ENCODE measurements at places on chromosomes 12 and 14.

- no peak for DNase-seq
These were observed 7.5 kb upstream of the PAX9 start for GRCh38 chr14:36653962-36654793.

GRCh38 chr12:53452159-53453077 lies 516 bp downstream of the PCBP2 start:
- DNase-seq, result peak; percentile 92

DNA sequence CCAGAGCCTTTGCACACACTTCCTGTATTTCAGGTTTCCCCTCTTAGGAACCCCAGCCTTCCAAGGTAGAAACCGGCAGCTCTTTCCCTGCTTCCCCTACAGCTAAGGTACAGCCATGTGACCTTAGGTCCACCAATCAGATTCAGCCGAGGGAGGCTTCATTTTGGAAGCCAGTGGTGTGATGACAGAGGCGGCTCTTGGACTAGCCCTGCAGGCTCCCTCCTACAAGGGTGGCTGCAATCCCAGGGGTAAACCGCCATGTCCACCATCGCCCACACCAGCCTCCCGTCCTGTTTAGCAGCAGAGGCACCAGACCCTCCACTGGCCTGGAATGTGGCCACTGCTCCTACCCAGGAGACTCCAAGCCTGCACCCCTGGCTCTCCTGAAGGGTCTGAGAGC lies 65.6 kb downstream of the SERPINA3 start:
- DNase-seq, result no peak

- DNase-seq, result peak; percentile 80
These were observed 41.6 kb downstream of the UBE3B start for GRCh38 chr12:109518820-109519665.

GRCh38 chr12:32918890-32919801 lies 22.6 kb upstream of the PKP2 start:
- peak; percentile 60 for DNase-seq

DNA sequence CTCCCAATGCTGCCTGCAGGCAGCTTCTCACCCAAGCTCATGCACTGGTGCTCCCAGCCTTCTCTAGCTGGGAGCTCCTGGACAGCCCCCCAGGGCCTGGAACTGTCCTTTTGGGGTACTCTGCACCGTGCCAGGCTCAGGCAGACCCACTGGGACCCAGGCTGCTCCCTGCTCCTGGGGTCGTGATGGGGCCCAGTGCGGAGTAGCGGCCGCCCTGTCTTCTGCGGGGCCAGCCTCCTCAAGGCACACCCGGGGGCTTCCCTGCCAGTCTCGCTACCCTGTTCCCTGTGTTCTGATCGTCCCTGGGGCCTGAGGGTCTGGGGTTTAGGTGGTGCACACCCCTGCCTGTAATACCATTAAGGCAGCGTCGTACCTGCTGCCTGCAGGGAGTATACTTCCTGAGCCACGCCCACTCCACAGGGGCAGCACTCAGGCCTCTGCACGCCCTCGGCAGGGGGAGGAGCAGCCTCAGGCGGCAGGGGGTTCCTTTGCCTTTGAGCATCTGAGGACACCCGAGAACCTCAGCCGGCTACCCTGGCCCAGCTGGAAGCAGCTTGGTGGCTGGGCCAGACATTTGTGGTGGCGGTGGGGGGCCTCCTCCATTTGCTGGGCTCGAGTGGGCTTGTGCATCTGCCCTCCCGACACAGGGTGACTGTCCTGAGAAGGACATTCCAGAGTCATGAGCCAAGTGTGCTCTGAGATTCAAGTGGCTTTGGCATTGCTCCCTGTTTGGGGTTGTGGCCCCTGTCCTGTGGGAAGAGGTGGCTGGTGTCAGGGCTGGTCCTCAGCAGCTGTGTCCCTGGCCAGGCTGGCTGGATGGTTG lies 9.2 kb upstream of the CRIP2 start:
- DNase-seq, result no peak

DNA sequence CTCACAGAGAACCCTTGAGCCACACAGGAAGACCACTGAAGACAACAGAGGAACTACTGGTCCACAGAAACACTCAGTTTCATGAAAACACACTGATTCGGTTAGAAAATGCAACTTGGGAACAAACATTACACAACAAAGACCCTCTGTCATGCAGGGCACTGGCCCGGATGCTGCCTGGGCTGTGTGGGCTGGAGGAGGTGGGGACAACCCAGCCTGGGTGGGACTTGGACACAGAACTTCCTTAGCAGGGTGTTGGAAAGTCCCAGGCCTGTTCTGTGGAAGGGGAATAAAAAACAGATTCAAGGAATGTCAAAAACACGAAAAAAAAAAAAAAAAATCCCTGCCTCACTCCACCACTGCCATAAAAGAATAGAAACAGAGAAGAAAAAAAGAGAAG lies 181.0 kb downstream of the MON2 start:
- no peak for DNase-seq

DNA sequence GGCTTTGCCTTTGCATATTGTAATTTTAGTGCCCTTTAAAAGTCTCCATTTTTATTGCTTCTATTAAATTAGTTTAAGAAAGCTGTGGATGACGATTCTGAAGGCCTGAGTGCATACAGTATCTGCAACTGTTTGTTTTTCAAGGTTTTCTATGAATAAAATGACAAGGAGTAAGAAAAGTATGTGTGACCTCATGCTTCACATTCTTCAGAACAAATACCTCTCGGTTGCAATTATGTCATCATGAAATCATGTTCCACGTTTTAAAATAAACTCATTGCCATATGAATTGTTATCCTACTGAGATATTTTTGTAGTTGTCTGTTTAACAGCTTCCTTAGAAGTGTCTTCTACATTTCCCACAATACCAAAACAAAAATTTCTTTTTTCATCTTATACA lies 374.6 kb downstream of the MDGA2 start:
- DNase-seq, result no peak

GRCh38 chr12:64660237-64661018 lies 50.1 kb downstream of the RASSF3 start:
- DNase-seq, result no peak

- DNase-seq, result no peak
These were observed 296.6 kb downstream of the ADGRD1 start for GRCh38 chr12:131250028-131250950.

- peak; percentile 48 for DNase-seq
These were observed 45.7 kb downstream of the TEAD4 start for GRCh38 chr12:3004655-3005565.

- no peak for DNase-seq
These were observed 390.0 kb upstream of the NOVA1 start for GRCh38 chr14:26987744-26988363.

DNA sequence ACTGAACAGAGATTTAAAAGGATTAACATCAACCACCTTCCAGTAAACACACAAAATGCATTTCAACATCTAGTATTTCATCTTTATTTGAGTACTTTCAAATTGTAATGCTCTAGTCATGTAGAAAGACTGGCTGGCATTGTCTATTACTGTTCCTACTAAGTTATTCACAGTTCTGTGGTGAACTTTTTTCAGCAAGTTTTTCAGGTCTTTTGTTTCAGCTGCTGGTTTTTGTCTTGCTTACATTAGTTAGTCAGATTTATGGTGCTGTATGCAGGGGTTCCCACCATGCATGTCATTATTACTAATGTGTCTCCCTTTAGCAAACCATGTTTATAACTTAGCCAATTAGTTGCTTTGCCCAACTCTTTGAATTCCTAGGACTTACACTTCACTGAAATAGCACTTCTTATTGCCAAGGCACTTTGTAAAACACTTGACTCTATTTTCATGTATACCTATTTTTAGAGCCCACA lies 253.4 kb upstream of the KITLG start:
- DNase-seq, result no peak

- peak; percentile 35 for DNase-seq
These were observed 21.7 kb upstream of the HELB start for GRCh38 chr12:66280561-66280960.

- DNase-seq, result no peak
These were observed 730 bp downstream of the PPP1R3E start for GRCh38 chr14:23301969-23302289.

DNA sequence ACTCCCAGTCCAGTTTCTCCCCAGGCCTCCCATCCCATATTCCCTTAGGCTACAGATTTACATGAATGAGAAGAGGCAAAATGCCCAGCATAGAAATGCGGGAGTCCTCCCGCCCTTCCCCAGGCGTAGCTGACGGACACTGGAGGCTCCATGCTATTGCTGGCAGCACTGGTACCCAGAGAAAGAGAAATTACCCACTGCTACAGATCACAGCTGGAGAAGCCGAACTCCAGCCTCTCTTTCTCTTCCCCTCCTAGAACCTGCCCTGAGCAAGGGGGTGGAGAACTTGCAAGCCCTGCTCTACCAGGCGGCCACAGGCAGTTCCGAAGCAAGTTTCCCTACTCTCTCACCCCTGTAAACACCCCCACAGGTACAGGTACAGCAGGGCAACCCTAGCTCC lies 3.6 kb downstream of the LTBR start:
- DNase-seq, result no peak

- peak; percentile 87 for DNase-seq
These were observed 49.3 kb downstream of the NDUFA12 start for GRCh38 chr12:94954029-94954685.

GRCh38 chr14:77906446-77906845 lies 106.5 kb downstream of the ADCK1 start:
- no peak for DNase-seq

DNA sequence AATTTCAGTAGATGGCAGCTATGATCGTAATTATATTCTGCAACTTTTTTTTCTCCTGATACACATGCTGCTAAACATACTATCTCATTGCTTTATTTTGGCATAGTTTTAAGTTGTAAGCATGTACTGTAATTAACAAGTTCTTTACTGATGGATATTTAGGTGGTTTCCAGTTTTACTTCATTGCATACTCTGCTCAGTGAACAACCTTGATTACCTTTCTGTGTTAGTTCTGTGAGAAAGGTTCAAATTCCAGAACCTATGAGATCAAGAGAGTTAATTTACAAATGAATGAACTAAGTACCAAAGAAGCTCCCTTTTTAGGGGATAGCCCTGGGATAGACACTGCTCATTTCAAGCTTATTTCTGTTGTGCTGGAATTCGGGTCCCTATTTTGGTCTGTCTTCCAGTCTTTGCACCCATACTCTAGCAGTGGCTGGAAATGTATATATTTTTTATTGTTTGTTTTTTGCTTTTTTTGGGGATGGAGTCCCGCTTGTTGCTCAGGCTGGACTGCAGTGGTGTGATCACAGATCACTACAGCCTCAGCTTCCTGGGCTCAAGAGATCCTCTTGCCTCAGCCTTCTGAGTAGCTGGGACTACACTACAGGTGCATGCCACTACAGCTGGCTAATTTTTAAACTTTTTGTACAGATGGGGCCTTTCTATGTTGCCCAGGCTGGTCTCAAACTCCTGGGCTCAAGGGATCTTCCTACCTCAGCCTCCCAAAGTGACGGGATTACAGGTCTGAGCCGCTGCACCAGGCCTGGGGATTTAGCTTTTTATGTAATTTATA lies 10.6 kb downstream of the PAPOLA start:
- no peak for DNase-seq

DNA sequence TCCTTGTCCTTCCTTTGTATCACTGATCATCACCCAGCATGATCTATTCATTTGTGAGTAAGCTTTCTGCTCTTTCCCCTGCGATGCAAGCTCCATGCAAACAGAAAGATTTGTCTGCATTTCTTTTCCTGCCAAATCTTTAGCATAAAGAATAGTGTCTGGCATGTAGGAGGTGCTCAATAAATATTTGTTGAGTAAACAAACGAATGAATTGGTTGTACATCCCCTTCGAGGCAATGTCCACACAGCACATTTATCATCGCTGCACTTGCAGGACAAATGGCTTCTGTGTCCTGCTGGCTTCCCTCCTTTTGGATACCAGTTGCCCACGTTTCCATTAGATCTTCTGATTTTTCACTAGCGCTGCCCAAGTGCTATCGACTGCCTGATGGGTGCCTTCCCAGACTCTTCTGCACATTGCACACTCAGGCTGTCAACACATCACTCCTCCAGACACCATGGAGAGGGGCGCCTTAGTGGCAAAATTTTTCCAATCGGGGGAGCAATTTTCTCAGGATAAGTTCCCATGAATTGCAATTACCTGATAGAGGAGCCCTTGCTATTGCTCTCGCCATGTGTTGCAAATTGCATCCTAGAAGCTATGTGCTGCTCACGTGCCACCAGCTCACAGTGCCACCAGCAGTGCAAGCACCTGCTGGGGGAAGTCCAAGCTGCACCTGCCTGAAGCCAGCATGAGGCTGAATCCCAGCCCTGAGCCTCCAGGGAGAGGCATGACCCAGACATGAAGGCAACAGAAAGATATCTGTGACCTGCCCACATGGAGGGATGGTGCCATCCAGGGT lies 206.6 kb downstream of the KIF26A start:
- no peak for DNase-seq

DNA sequence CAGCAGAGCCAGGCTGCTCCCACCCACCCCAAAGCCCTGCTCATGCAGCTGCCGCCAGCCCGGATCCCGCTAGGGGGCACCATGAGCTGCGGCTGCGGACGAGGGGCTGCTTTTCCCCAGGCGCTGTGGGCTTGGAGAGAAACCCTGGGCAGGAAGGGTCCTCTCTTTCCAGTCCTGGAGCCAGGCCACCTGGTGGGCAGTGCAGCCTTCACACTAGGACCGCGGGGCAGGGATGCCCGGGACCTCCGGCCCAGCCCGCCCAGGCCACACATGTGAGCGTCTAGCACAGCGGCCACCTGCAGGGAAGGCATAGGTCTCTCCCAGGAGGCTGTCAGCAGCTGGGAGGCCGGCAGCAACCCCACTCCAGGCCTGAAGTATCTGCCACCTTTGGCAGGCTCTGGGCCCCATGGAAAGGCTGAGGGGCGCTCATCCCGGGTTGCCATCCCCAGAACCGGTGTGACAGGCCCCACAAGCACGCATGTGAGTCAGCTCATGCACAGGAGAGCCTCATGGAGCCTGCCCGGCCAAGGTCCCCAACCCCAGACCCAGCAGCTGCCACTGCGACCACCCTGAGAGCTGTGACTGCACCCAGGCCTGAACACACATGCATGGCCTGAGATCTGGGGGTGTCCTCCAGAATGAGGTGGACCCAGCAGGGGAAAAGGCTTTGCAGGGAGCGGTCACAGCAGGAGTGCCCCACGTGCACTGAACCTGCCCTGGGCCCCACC lies 280.0 kb upstream of the RTL1 start:
- DNase-seq, result peak; percentile 3

DNA sequence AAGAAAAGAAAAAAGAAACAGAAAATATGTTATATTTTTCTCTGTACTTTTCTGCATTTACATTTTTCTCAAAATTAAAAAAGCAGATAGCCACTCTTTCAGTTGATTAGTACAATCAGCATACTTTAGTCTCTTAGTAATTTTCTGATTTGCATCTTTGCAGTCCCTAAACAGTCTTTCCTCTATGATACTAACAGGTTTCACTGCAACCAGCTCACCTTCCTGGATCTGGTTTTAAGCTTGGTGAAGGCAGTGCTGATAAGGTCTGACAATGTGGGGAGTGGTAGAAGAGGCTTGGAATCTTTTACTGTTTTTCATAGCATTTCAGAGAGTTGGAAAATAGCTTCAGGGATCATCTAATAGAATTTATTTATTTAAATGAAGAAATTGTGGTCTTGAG lies 457.6 kb downstream of the ZFP36L1 start:
- no peak for DNase-seq

DNA sequence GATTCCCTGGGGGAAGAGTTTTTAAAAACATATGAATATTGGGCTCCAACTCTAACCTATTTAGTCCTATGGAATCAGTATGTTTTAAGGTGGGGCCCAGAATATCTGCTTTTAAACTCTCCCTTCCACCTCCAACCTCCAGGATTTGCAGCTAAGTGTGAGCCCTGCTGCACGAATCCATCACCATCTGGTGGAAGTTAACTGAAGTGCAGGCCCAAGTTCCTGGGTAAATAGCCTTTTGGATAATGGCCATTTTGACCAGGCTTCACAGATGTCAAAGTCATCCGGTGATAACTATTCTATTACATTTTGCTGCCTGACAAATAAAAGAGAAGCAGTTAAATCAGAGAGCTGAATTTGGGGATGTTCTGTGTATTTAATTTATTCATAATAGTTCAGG lies 58.1 kb upstream of the RMST start:
- peak; percentile 70 for DNase-seq
